ENCODE measurements at places on chromosomes 6 and 20. TPM values are rescaled to one million over a fixed set of nuclear protein-coding genes. Genes with fewer than 3 reads are reported as not detected.
A peak's percentile ranks its signal among the peaks of the same experiment; 100 is the strongest.

DNA sequence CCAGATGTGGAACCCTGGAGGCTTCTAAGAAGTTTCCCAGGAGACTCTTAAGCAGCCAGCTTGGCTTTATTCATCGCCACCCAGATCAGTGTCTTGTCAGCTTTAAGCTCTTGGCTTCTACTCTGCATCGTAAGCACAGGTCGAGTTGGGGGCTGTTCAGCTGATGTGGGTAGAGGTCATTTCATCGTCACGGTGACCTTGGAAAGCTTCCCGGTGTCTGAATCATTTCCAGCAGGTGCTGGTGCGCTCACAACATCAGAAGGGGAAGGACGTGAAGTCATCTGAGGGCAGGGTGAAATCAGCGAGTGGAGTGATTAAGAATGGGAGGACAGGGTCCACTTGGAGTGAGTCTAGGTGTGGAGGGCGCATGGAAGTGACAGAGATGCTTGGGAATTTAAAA lies 112.6 kb downstream of the SASH1 start:
- DNase-seq, result no peak

- DNase-seq, result peak; percentile 81
Measured at GRCh38 chr6:163180874-163181541, 233.5 kb upstream of the QKI start.

DNA sequence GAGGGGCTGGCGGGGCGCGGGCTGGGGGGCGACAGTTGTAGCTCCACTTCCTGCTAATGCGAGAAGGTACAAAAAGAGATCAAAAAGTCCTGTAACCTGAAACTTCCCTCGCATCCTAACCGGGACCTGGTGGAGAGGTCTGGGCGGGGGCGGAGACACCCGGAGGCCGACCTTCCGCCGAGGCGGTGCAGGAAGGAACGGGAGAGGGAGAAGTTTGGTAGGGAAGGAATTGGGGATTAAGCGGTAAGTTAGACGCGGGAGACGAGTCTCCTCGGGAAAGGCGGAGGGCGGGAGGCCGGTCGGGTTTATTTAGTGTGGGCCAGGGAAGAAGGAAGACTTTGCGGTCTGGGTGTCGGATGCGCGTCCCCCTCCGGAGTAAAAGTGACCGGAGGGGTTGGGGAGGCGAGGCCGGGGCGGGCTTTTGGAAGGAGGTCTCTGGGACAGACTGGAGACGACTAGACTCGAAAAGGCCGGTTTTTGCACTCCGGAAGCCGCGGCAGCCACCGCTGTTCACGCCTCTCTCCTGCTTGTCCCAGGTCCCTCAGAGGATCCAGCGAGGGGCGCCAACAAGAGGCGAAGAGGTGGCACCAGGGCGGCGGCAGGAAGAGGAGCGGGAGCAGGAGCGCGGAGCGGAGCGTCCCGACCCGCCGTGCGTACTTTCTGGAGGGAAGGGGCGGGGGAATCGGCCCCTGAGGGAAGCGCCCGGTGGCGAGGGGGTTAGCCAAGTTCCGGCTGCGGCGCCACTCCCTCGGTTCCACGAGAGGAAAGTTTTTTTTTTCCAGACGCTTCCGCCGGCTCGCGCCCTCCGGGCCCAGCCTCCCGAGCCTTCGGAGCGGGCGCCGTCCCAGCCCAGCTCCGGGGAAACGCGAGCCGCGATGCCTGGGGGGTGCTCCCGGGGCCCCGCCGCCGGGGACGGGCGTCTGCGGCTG lies 734 bp downstream of the TPBG start:
- DNase-seq, result peak; percentile 63

GRCh38 chr6:164377348-164377918 lies 932.0 kb downstream of the C6orf118 start:
- DNase-seq, result no peak

DNA sequence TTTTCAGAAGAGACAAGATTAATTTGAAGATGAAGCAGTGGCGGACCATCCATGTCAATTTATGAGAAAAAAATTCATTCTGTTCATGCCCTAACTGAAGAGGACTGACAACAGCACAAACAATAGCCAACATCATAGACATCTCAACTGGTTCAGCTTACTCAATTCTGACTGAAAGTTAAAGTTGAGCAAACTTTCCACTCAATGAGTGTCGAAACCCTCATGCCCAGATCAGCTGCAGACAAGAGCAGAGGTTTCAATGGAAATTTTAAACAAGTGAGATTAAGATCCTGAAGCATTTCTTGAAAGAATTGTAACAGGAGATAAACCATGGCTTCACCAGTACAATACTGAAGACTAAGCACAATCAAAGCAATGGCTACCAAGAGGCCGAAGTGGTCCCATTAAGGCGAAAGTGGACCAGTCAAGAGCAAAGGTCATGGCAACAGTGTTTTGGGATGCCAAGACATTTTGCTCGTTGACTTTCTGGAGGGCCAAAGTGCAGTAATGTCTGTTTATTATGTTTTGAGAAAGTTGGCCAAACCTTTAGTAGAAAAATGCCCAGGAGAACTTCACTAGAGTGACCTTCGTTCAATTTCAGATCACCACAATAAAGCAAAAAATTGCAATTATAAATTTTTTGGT lies 6.1 kb upstream of the SFT2D1 start:
- no peak for DNase-seq

SNTA1 gene
- 91.0 TPM for polyA plus RNA-seq
